Stimulated activated CD8-positive, alpha-beta memory T cell treated with anti-CD3 and anti-CD28 coated beads, Interleukin-15, amount 100 ng/mL, for 48 hours (primary cell): ENCODE measurements at places on chromosomes 4 and X.

GRCh38 chr4:41746025-41746439, 2.5 kb downstream of the PHOX2B start:
- no peak for DNase-seq

DNA sequence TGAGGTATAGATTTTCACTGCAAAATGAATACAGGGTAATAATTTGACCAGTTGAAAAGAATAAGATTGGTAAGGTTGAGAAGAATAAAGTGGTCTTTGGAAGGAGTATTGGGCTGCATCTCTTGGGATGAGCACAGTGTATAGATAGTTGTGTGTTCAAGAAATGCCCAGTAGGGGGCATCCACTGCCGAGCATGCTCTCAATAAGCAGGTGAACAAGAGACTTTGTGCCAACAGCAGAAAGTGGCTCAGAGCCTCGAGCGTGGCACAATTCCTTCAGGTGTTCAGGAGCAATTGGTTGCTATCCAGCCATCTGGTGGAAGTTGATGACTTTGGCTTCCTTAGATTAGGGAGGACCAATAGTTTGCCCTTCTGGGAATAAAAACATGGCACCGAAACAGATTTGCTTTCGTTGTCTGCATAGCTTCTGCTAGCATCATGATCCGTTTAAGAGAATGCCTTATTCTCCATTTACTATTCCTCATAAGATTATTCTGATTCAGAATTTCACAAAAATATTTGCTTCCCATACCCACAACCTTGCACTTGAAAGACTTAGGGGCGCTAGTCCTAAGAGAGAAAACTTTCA, 258.1 kb upstream of the NEIL3 start:
- no peak for DNase-seq

GRCh38 chr4:152535360-152535902, 461 bp downstream of the FBXW7 start:
- DNase-seq: no peak

- no peak for DNase-seq
These were observed 26.2 kb upstream of the PYURF start for GRCh38 chr4:88549815-88550214.

DNA sequence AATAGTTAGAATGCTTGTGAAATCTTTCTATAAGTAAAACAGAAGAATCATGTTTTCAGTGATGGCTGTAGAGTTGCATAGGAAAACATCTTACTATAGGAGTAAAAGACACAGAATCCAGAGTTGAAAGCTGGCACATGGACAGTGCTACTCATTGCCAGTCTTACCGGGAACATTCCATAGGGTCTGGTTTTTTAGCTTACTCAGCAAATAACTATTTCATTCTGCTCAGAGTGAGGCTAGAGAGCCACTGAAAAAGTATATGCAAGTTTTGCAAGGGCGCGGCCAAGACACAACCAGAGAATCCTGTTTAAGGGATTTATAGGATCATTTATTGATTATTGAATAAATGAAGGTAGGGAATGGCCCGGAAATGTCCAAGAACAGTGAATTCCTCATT, 60.3 kb downstream of the MTHFD2L start:
- no peak for DNase-seq

- DNase-seq: peak; percentile 72
These were observed at the start of gene TAPT1 for GRCh38 chr4:16225863-16226815. TSS of gene TAPT1 (minus strand) at chr4:16226471. CDS start at chr4:16226457, 14 bp downstream.

DNA sequence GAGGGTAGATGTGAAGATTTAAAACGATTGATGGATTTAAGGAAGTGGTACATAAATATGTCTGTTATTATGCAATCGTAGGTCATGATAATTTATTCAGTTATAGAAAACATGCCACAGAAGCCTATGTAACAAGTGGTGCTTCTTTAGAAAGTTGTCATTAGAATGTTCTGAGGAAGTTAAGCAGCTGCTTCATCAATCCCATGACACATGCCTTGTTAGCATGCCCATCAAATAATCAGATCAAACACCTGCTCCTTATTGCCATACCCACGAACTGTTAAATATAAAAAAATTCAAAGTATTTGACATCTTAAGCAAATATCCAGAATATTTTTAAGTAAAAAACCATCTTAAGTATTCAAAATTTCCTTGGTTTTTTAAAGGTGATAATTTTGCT, 76.4 kb upstream of the MYOZ2 start:
- DNase-seq: no peak

- no peak for DNase-seq
These were observed 27.9 kb upstream of the FUNDC1 start for GRCh38 chrX:44570522-44570921.

GRCh38 chrX:152821145-152821765, 9.3 kb downstream of the CETN2 start:
- no peak for DNase-seq

GRCh38 chrX:23554304-23554703, 113.0 kb upstream of the PRDX4 start:
- DNase-seq: no peak

DNA sequence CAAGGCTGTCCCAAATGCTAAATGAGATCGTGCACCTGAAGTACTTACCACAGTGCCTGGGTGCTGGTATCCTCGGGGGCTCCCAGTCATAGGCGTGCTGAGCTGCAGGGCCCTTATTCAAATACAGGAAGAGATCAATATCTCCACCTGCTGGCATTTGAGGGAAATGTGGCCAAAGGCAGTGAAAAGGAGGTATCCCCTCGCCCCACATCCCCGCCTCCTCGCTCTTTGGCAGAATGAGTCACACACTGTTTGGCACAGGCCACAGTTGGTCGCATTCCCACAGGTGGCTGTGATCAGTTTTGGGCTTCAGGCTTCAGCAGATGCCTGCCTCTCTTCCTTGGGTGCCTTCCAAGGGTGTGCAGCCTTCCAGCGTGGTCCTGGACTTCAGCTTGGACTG, 28.4 kb downstream of the ZNF185 start:
- DNase-seq: peak; percentile 35

- DNase-seq: no peak
These were observed 55.2 kb downstream of the ELF4 start for GRCh38 chrX:130055103-130055502.

DNA sequence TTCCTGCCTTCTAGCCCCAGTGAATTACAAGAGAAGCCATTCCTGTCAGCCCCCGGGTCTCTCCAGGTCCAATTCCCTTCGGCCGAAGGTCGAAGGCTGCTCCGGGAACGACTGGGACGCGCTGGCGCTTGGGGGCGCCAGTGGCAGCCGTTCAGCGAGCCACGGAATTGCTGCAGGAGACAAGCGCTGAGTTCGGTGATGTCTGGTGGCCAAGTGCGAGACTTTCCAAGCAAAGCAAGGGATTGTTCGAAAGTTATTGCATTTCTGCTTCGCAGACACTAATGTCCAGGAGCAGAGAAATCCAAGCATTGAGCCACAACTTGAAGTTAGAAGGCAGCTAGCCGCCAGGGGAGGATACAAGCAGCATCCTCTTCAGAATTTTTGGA, 1.1 kb upstream of the DKK2 start:
- no peak for DNase-seq

DNA sequence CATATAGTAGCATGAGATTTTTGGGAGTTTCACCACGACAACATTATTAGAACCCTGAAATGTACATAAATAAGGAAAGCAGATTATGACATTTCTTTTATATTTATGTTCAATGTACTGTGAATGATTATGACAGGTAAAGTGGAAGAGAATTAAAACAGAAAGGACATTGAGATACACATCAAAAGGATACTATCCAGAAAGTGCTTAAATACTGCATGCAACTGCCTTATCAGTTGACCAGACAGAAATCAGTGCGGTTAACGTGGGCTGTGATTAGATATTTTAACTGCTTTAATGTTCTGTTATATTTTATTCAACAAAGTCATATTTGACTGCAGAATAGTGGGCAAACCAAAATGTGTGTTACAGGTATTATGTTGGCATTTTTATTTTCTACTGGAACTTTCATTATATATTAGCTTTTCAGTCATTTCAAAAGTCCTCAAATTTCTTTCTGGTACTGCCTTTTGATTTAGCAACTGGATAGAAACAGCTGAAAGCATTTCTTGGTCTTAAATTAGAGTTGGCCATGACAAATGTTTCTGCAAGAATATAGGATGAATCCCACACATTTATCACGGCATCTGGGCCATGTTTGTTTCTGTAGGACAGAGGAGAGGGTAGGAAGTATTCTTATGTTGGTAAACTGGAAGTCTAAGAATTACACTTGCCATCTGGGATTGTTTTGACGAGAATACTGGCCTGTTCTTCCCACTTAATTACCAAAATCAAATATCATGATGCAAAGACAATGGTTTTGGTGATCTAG, 255.2 kb downstream of the SLC39A8 start:
- DNase-seq: no peak

GRCh38 chrX:67523002-67523681, 20.7 kb upstream of the AR start:
- DNase-seq: no peak

DNA sequence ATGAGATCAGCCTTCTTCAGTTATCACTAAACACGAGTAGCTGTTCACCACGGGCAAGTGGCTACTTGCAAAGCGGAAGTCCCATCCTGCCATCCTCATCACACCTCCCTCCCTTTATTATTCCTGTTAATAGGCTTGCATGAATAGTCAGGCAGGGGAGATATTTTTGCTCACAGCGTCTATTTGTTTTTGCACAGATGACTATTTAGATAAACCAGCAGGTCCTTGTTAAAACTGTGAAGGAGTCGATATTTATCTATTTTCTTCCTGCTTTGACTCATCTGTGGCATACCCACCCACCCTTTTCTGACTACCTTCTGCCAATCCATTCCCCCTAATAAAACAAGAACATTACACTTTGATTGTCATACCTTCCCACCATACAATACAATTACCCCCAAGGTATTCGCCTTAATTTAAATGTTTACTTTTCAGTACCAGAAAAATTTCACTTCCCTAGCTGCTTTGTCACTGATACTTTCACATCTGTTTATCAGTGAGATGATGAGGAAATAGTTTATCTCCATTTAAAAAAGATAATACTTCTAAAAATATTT, 96.6 kb upstream of the BANK1 start:
- DNase-seq: no peak

GRCh38 chrX:39755143-39756032, 342.4 kb downstream of the BCOR start:
- DNase-seq: no peak

GRCh38 chr4:8128100-8128856, 30.3 kb downstream of the ABLIM2 start:
- DNase-seq: no peak

DNA sequence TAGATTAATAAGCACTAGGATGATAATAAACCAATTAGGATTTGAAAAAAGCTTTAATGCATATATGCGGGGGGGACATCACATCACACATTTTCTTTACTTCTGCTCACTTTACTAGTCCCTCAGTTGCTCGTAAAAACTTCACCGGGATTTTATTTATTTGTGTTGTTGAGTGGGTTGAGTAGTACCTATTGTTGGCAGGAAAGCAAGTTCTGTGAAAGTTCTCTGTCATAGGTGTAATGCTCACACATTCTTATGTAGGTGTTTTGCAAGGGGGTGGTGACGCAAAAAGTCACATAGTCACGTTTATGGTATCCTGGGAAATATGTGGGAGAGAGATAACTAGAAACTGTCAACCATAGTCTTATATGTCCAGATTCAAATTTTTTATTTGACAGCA, 65.3 kb downstream of the PDLIM5 start:
- DNase-seq: no peak

DNA sequence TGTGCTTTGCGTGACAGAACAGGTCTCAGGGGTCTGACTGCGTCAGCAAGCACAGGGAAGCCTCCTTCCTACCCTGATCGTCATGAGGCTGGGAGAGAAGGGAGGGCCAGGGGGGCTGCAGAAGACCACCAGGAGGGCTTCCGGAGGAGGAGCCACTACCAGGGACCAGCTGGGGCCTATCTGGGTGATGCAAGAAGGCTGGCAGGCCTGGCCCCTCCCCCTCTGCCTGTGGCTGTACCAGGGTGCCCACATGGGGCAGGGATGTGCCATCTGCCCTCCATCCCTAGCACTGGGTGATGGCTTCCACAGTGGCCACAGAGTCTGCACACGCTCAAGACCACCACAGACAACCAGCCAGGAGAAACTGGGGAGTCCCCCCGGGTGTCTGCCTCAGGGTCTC, 116.4 kb upstream of the NKX1-1 start:
- no peak for DNase-seq

GRCh38 chrX:71292669-71293365, 8.7 kb upstream of the ITGB1BP2 start:
- no peak for DNase-seq

DNA sequence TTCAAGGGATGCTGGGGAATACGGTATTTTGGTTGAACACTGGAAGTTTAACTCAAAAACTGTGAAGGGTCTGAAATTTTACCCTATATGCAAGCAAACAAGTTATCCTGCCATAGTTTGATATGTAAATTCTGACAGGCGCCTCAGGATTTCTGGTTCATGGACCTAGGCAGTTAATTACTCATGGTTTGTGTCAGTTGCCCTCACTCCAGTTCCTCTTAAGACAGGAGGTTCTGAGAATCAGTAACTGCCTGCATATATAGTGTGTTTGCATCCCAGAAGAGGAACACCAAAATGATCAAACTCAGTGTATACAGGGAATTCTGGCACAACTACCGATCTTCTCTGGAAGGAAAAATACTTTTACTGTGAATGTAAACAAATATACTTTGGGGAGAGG, 360.4 kb upstream of the NWD2 start:
- DNase-seq: no peak
